Activated T-cell treated with anti-CD3 and anti-CD28 coated beads for 1 hour (primary cell): ENCODE measurements at places on chromosomes 3 and 15.

- no peak for DNase-seq
Measured at GRCh38 chr3:98626151-98626550, 32.7 kb upstream of the CPOX start.

GRCh38 chr3:43035801-43036365 is 56.8 kb downstream of the GASK1A start:
- no peak for DNase-seq

GRCh38 chr15:51097553-51098330 is 3.0 kb upstream of the TNFAIP8L3 start:
- no peak for DNase-seq

DNA sequence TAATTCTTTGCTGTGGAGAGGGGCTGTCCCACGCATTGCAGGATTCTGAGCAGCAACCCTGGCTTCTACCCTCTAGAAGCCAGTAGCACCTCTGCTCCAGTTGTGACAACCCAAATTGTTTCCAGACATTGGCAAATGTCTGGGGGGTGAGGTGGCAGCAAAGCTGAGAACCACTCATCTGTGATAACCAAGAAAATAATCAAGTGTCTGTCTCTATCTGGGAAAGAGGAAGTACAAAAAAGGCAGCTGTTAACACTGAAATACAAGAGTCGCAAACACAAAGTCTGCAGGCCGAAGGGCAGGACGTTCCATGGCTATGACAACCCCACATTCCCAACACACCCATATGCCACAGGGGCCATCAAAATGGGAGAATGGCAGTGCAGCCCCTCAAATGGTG is 42.2 kb upstream of the GNB5 start:
- no peak for DNase-seq

DNA sequence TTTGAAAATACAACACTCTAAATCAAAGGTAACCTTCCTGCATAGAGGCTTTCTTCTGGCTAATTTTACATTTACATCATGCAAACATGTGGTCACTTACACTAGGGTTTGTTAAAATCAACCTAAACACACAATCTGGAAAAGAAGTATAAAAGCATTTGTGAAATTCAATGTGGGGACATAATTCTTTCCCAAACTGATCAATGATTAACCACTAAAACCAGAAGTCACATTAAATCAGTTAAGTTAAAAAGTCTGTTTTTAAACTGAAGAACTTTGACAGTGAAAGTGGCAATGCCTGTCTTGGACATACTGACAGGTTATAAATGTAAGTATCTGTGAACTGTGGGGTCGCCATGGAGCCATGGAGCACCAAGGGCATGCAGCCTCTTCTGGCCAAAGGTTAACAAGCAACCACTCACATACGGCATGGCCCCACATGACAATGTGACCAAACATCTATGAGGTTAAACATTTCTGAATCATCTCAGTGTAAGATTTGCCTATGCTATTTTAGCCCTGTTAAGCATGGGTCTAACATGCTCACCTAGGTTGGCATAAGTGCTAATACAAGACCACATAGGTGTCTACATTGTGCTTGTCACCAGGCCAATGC is 278.2 kb downstream of the CTNNB1 start:
- no peak for DNase-seq

GRCh38 chr3:110569073-110569472 is 502.5 kb upstream of the NECTIN3 start:
- no peak for DNase-seq

- DNase-seq = no peak
Measured at GRCh38 chr3:8524656-8525399, 23.2 kb downstream of the LMCD1 start.

- DNase-seq = no peak
Measured at GRCh38 chr3:47073685-47074084, 90.2 kb downstream of the SETD2 start.

- no peak for DNase-seq
Measured at GRCh38 chr15:72236381-72237003, 5.5 kb upstream of the PKM start.

DNA sequence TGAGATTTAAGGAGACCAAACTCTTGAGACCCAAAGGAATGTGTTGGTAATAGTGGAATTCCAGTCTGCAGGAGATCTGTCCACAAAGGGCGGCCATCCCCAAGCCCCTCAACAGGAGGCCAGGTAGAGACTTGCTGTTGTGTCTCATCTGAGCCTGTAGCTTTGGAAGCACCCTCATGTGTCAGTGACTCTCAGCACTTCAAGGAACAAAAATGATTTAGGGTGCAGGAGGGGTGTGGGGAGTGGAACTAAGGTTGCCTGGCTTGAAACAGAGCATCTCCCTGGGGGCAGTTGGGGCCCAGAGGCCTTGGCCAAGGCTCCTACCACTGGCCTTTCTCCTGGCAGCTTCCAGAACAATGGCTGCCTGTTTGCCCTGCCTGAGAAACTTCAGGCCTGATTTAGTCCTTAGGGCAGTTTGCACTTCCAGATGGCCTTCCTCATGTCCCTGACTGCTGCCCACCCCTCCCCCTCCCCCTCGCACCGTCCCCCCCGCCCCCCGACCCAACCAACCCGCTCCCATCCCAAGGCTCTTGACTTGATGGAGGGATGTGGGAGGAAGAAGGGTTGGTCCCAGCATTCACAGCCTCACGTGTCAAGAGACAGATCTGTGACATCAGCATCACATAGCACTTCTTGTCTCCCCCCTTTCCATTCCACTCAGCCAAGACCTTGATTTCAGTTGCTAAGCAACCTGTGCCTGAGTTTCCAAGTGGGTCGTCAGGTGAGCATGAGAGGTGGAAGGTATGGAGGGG is 77.1 kb downstream of the CORO2B start:
- DNase-seq = no peak

- DNase-seq = no peak
Measured at GRCh38 chr3:124631727-124632126, 98.5 kb upstream of the UMPS start.

DNA sequence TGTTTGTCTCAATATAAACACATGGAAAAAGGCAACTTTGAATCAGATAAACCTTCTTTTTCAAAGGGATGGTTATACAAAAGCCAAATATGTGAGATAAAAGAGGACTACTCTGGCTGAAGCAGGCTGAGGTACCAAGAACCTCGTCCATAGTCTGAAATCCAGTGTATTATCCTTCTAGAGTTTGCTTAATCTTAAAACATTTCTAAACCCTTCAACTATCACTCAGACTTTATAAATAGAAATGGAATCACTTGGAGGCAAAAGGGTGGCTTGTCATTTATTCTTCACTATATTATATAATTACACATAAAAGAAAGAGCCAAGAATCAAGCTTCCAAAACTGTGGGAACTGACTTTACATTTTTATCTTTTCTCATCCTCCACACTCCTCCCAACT is 303.6 kb downstream of the PLCL2 start:
- no peak for DNase-seq

DNA sequence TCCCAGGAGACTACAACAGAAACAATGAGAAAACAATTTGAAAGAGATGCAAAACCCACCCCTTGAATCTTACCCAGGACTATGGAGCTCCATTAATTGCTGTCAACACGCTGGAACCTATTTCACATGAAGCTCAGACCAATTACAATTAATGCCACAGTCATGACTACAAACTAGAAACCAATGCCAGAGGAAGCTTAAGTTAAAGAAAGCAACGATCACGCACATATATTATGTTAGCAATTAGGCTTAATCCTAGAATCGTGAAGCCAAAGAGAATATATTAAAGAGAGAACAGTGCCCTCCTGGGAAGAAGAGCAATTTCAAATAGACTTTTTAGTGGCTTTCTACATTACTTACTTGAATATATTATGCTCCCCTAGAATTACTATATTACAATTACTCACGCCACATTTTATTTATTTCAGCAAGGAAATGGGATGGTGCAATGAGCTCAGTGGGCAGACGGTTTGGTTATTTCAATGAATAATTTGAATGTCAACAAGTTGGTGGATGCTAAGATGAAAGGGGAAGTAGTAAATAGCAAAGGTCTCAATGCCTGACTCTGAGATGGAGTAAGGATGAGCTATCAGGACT is 125.5 kb downstream of the GREM1 start:
- no peak for DNase-seq

- no peak for DNase-seq
Measured at GRCh38 chr3:17759901-17760300, 17.5 kb upstream of the TBC1D5 start.

GRCh38 chr15:77584201-77584600 is 48.5 kb downstream of the LINGO1 start:
- no peak for DNase-seq

GRCh38 chr15:64522226-64522823 is 61.9 kb downstream of the ZNF609 start:
- no peak for DNase-seq
